Fibroblast of skin of back (primary cell): ENCODE measurements at places on chromosomes 6 and 20.

- no peak for DNase-seq
Observed at GRCh38 chr20:15854911-15855310, 718.3 kb downstream of the KIF16B start.

DNA sequence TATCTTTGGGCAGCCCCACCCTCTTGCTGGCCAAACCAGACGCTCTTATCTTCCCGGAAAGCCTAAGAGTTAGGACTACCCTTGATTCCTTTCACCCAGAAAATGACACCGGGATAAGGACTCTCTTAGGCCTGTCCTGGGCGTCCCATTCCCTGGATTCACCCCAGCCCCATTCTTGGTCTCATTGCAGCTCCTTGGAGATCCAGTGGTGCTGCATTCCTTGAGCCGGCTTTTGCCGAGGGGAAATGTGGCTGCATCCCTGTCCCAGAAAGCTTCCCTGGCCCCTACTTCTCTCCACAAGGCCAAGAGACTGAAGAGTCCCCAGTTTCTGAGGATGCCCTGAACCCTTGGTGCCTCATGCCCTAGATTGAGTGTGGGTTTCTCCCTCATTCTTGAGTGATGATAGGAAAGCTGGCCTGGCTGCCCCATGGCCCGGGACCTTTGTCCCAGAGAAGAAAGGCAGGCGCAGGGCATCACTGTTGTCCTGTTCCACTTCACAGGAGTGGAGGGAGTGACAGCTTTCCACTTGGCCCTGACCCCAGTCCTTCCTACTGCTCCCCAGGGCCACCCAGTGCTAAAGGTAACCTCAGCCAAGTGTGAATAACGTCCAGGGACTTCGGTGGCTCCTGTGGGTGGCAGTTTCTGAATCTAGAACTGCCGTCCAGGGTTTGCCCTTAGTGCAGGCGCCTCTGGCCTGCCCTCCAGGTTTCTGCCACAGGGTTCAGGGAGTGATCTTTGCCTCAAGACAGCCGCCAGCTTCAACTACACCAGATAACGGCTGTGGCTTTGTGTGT is 42.7 kb upstream of the MYL9 start:
- DNase-seq = no peak

DNA sequence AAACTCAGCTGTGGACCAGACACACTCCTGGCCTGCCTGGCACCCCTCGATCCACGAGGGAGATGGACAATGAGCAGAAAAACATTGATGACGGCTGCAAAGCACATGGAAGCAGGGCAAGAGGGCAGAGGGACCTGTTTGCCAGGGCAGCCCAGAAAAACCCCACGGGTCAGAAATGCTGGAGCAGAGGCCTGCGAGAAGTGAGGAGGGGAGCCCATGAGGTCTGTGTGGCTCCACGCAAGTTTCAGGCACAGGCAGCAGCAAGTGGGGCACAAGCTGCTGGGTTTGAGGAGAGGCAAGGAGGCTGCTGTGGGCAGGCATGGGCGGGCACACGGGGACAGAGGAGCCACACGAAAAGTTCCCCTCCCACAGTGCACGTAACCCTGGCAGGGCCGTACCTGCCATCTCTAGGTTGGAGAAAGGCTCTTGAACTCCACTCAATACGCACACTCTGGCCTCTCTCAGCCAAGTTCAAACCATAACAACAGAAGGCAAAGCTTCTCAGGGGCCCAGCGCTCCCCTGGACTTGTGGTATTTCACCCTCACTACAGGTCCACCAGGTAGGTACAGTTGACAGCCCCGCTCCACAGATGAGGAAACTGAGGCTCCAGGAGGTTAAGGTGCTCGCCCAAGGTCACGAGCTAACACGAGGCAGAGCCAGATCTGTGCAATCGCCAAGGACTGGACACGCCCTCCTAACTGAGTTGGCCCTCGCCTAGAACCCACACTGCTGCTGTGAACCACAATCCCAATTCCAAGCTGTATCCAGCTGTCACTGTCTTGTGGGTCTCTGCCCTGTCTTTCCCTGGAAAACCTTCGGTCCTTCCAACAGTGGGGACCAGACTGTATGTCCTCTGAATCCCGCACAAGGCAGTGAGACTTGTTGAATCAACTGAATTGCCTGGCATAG is 108.2 kb downstream of the NOL4L start:
- DNase-seq = no peak

DNA sequence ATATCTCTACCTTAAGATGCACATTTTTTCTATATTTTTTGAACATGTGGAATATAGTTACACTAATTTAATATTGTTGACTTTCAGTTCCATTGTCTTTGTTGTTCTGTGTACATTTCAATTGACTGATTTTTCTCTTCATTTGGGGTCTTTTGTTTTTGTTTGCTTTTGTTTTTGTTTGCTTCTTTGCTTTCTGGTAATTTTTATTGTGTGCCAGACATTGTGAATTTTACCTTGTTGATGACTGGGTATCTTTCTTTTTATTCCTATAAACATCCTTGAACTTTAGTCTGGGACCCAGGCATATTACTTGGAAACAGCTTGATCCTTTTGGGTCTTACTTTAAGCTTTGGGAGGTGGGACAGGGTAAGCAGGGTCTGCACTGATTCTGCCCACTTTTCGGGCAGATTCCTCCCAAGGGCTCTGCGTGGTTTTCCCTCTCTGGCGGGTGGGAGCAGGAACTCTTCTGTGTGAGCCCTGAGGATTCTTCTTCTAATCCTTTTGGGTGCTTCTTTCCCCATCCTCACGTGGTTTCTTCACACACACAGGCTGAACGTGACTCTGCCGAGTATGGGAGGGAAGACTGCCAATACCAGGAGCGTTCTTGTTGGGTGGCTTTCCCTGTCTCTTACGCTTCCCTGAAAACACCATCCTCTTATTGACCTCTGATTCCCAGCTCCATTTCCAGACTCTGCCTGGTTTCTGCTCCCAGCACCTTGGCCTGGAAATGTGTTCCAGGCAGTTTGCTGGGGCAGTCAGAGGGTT is 200.5 kb downstream of the ARID1B start:
- peak; percentile 51 for DNase-seq

DNA sequence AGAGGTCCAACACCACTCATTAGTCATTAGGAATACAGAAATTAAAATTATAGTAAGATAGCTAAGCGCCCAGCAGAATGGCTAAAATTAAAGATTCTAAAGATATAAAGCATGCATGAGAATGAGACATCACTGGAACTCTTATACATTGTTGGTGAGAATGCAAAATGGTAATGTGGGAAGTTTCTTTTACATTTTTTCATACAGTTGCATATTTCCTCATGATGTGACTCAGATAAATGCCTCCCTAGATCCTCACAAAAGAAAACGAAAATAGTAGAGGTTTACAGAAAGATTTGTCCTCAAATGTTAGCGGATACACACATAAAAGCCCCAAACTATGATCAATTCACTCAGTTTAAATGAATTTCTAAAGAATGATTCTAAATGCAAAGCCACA is 633.7 kb upstream of the GJE1 start:
- DNase-seq = peak; percentile 87

GRCh38 chr20:32522526-32522775 is 62.7 kb downstream of the NOL4L start:
- DNase-seq = no peak

DNA sequence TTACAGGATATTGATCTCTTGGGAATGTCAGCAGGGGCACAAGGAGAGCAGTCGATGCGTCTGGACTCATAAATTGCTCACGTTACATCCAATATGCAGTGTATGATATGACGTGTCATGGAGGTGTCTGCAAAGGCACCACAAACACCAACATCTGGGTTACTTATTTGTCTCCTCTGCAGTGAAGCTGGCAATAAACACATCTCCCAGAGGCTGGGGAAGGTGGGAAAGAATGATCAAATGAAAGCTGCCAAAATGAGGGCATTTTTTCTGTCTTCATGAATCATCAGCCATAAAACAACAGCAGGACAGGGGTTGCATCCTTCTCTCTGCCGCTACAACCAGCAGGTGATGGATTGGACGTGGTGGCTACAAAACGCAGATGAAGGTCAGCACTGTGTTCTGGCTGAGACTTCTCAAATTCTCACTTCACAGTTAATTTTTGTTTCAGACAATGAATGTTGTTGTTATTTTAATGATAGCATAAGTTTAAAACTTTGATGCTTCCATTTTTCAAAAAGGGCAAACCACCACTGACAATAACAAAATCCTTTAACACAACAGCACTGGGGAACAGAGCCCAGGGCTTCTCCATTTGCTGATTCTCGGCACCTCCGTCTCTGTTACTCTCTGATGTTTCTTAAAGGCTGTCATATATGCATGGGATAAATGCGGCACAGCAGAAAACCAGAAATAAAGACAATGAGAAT is 47.5 kb downstream of the ERMARD start:
- no peak for DNase-seq

GRCh38 chr6:75493400-75494064 is at the start of gene FILIP1:
Gene FILIP1, minus strand, starts transcription at chr6:75493800. Its CDS starts 78,828 bp downstream, at chr6:75414972.
- DNase-seq = peak; percentile 56

DNA sequence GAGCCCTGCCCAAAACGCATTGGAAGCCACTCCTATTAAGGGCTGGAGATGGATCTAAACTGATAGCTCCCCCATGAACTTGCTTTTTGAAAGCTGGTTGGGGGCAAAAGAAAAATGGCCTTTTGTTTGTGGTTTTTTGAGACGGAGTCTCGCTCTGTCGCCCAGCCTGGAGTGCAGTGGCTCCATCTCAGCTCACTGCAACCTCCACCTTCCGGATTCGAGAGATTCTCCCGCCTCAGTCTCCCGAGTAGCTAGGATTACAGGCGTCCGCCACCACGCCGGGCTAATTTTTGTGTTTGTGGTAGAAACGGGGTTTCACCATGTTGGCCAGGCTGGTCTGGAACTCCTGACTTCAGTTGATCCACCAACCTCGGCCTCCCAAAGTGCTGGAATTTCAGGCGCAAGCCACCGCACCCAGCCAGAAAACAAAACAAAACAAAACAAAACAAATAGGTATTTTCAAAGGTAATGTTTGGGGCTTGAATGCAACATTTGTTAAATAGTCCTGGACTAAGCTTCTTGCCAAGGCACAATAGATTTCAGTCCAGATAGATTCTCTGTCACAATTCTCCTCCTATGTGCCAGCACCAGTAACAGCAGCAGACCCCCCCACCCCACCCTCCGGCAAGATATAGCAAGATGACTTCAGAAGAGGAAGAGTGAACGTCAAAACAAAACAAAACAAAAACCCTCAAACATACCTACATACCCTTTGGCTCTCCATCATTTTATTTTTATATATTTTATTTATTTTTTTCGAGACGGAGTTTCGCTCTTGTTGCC is 26.5 kb upstream of the ABT1 start:
- DNase-seq = no peak

DNA sequence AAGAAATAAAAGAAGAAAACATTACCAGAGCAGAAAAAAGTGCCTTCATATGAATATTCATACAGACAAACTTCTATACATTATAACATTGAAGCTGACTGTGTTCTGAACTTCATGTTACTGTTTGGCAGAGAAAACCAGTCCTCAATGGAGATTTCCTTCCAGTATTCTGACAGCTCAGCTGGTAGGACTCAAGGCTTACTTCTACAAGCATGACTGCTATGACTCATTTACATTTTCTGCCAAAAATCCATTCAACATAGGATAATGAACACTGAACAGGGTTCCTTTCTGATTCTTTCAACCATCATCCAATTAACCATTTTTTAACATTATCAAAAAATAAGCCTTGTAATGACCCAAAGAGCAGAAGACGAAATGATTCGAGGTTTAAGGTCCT is 25.4 kb downstream of the COL9A1 start:
- peak; percentile 4 for DNase-seq

- DNase-seq = no peak
Observed at GRCh38 chr20:60395991-60396390, 437.8 kb downstream of the CDH26 start.

DNA sequence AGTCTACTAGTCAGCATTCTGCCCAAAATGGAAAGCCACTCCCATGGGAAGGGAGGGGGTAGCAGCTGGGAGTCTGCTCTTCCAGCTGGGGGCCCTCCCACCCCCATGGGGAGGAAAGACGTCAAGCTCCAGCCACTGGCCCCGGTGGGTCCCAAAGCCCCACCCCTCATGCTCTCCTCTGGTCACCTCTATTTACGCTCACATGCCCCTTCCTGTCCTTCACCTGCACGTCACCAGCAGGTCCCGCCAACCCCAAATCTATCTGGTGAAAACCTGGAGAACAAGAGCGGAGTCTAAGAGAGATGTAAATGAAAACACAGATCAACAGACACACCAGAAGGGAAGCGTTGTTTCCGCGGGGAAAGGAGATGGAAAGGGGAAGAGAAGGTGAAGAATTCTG is 30.0 kb upstream of the ZBP1 start:
- no peak for DNase-seq

GRCh38 chr6:65776332-65776731 is 69.3 kb upstream of the EYS start:
- DNase-seq = no peak

GRCh38 chr6:117555882-117556498 is 46.3 kb downstream of the GOPC start:
- peak; percentile 41 for DNase-seq

GRCh38 chr20:24098886-24099285 is 110.3 kb upstream of the GGTLC1 start:
- peak; percentile 89 for DNase-seq

GRCh38 chr6:84057908-84058307 is 24.3 kb downstream of the MRAP2 start:
- DNase-seq = no peak

- DNase-seq = peak; percentile 54
Observed at GRCh38 chr6:151475653-151476523, 17.9 kb upstream of the CCDC170 start.

DNA sequence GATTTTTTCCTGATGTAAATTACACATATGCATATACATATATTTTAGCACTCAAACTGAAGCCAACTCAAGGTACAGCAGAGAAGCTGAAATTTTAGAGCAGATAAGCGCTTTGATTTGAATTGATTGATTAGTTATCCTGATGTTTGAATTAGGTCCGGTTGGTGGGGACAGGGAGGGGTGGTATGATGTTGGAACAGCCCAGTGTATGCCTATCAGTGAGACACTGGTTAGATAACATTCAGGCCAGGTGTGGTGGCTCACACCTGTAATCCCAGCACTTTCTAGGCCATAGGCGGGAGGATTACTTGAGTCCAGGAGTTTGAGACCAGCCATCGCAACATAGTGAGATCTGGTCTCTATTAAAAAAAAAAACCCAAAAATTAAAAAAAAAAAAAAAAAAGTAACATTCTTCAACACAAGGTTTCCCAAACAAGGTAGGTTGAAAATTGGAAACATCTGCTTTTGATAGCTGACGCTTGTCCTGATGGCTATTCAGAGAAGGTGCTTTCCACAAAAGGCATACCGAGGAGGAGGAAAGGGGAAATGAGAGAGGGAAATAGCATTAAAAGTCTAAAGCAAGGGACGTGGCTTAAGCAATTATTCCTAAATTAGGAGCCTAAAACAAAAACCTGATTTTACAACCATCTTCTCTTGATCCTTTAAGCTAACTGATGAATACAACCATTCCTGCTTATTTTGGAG is 288.4 kb upstream of the JARID2 start:
- no peak for DNase-seq
